ENCODE measurements at places on chromosomes 5 and 9. TPM values are rescaled to one million over a fixed set of nuclear protein-coding genes. Genes with fewer than 3 reads are reported as not detected.

Gene CER1
- not detected for total RNA-seq

Gene SLC30A5
- total RNA-seq: 14.9 TPM

Gene CFAP77
- total RNA-seq: not detected

Gene AIF1L
- 11.6 TPM for total RNA-seq

Gene INSL4
- total RNA-seq: not detected

Gene SUSD1
- total RNA-seq: 2.6 TPM

Gene IFNA21
- total RNA-seq: not detected

Gene FGF1
- 1.2 TPM for total RNA-seq

Gene EGFLAM
- total RNA-seq: 53.8 TPM

Gene TAL2
- total RNA-seq: 2.3 TPM

Gene PTGDS
- 77.3 TPM for total RNA-seq

Gene CEL
- total RNA-seq: 0.84 TPM

Gene TLR4
- total RNA-seq: 4.8 TPM

Gene KIAA1191
- total RNA-seq: 69.3 TPM

Gene CDKN2A
- total RNA-seq: not detected

Gene IFNB1
- not detected for total RNA-seq

Gene ENTPD2
- 0.59 TPM for total RNA-seq

Gene TUSC1
- 5.4 TPM for total RNA-seq

Gene S1PR3
- 4.7 TPM for total RNA-seq

Gene CDC20B
- not detected for total RNA-seq

Gene IRX4
- 0.65 TPM for total RNA-seq

All from psoas muscle (tissue), 8 donors.